ENCODE measurements at places on chromosomes 1 and 21. TPM values are rescaled to one million over a fixed set of nuclear protein-coding genes. Genes with fewer than 3 reads are reported as not detected.

The MEX3A gene
- polyA plus RNA-seq: 22.5 TPM

The LGR6 gene
- 0.34 TPM for polyA plus RNA-seq

The PLA2G2F gene
- polyA plus RNA-seq: not detected

The SCAF4 gene
- polyA plus RNA-seq: 25.1 TPM

The RGS13 gene
- polyA plus RNA-seq: 0.15 TPM

The CDC20 gene
- 15.2 TPM for polyA plus RNA-seq

The ATG4C gene
- polyA plus RNA-seq: 7.3 TPM

The P3H1 gene
- polyA plus RNA-seq: 55.1 TPM

The EPHA2 gene
- polyA plus RNA-seq: 8.9 TPM

The FAM151A gene
- 0.85 TPM for polyA plus RNA-seq

The SPRR2B gene
- not detected for polyA plus RNA-seq

The C1orf94 gene
- not detected for polyA plus RNA-seq

The AKIRIN1 gene
- 31.0 TPM for polyA plus RNA-seq

The SLAMF1 gene
- not detected for polyA plus RNA-seq

The GBP1 gene
- 10.1 TPM for polyA plus RNA-seq

The MPL gene
- 0.41 TPM for polyA plus RNA-seq

The SPRR4 gene
- not detected for polyA plus RNA-seq

The EVA1C gene
- polyA plus RNA-seq: 2.1 TPM

The ANKRD34A gene
- polyA plus RNA-seq: 1.2 TPM

The MAB21L3 gene
- polyA plus RNA-seq: not detected

The PAPPA2 gene
- polyA plus RNA-seq: 0.41 TPM

The TRIM45 gene
- polyA plus RNA-seq: 19.6 TPM

The SYT6 gene
- 1.9 TPM for polyA plus RNA-seq

The PGBD2 gene
- polyA plus RNA-seq: 5.1 TPM

Data from hindlimb muscle (tissue), 1 donor.